SHP77 treated with DMSO at 0.1 percent for 48 hours (cell line): ENCODE measurements at places on chromosomes 3 and 15.

GRCh38 chr15:98854496-98854895 lies 153.1 kb downstream of the PGPEP1L start:
- no peak for DNase-seq

DNA sequence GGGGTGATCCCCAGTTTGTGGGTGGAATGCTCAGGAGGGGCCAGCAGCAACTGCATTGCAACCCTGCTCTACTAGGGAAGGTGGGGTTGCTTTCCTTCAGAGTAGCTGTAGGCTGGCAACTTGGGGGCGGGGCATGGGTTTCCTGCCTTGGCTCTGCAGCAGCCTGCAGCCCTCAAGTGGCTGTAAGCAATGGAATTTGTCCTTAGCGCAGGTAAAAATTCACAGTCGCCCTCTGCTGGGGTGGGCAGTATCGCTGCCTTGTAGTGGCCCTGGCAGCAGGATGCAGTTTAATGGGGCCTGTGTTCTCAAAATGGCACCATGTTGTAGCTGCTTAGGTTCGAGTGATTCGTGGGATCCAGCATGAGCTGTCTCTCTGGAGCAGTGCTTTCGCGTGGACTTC lies 29.8 kb downstream of the STT3B start:
- DNase-seq, result no peak

DNA sequence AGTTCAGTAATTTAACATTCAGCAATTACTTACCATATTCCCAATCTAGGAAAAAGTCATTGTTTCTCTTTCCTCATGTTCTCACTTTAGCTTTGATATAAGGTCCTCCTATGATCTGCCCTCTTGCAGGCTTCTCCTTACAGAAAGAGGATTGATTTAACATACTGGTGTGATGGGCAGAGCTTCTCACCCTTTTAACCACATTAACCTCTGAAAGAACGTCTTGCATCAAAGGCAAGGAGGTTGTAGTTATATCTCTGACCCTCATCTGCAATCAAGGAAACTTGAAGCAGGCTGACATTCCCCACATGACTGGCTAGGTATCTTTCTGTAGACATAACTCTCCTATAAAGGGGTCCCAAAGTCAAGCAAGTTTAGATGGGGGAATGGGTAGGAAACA lies 39.5 kb downstream of the BTLA start:
- no peak for DNase-seq

- peak; percentile 49 for DNase-seq
Observed at GRCh38 chr3:44712455-44713075, at the start of gene ZNF502. Gene ZNF502 (plus strand): TSS chr3:44712660. CDS start chr3:44720262, 7,602 bp downstream.

- DNase-seq, result no peak
Observed at GRCh38 chr3:131655070-131655690, 152.4 kb upstream of the MRPL3 start.

GRCh38 chr15:71334434-71334833 lies 219.2 kb downstream of the THSD4 start:
- no peak for DNase-seq

GRCh38 chr3:137854533-137855261 lies 90.6 kb downstream of the SOX14 start:
- DNase-seq, result no peak

DNA sequence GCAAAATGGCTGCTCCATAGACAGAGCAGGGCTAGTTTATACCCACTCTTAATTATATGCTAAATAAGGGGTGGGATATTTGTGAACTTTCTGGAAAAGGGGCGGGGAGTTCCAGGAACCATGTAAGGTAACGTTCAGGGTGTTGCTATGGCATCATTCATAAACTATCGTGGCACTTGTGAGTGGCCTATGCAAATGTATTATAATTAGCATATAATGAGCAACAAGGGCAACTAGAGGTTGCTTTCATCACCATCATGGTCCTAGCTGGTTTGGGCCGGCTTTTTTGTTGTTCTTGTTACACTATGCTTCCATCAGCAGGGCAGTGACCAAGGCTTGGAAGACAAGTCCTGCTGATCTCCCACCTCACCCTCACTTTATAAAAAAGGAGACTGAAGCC lies 43.2 kb upstream of the FGD5 start:
- no peak for DNase-seq

GRCh38 chr3:197746801-197747237 lies 2.9 kb upstream of the FYTTD1 start:
- no peak for DNase-seq

- DNase-seq, result no peak
Observed at GRCh38 chr3:17023006-17023664, 138.4 kb downstream of the PLCL2 start.

GRCh38 chr3:39407773-39408492 lies 1.4 kb downstream of the RPSA start:
- DNase-seq, result no peak

DNA sequence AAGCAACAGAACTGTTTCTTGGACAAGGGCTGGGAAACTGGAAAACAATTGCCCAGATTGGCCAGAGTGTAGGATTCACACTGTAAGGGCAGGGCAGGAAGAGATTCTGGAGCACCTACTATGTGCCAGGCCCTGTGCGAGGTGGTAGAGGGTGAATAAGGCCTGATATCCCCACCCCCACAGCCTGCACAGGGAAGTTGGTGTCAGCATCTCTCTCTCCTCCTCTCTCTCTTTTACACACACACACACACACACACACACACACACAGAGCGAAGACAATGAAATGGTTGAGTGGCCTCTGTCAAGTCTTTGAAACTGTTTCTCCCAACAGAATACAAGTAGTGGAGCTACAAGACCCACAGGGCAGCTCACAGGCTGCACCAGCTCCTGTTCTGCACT lies 47.1 kb upstream of the SLCO2A1 start:
- no peak for DNase-seq

DNA sequence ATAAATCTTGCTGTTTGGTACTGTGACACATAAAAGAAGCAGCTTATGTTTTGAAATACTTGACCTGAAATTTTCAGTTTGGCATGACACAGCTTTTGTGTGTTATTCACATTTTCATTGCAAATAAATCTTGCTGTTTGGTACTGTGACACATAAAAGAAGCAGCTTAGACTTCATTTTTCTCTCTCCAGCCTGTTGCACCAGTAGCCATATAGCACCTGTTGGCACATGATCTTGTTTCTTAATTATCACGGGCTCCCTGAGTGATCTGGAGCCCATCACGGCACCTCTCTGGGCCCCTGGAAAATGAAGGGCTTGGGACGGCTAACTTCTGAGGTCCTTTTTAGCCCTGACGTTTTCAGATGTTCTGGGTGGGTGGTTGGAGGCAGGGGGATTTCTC lies 77.4 kb upstream of the SLCO3A1 start:
- DNase-seq, result no peak

DNA sequence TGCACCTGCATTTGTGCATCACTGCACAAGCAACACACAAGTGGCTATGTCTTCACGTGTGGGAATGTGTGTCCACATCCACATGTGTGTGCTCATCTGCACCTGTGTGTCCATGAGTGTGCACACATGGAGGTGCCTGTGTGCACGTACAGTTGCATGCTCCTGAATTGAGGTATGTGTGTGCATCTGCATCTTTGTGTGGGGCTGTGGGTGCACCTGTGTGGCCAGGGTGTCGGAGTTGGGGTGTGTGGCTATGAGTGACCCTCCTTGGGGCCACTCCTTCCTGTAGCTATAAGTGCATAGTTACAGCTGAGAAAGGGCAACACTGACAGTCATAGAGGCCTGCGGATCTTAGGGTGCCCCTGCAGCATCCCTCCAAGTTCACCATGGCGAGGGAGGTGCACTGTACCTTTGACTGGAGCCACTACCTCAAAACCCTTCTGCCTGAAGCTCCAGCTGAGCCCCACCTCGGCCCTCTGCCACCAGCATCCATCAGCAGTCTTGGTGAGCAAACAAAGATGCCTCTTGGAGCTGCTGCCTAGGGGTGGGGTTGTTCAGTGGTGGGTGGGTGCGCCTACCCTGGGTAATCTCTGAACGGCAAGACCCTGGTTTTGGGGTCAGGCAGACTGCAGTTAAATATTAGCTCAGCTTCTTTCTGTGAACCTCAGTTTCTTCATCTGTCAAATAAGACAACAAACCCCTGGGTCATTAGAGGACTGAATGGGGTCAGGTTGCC lies 5.2 kb upstream of the HHATL start:
- no peak for DNase-seq

GRCh38 chr15:60389261-60390077 lies 8.3 kb downstream of the ANXA2 start:
- DNase-seq, result no peak

DNA sequence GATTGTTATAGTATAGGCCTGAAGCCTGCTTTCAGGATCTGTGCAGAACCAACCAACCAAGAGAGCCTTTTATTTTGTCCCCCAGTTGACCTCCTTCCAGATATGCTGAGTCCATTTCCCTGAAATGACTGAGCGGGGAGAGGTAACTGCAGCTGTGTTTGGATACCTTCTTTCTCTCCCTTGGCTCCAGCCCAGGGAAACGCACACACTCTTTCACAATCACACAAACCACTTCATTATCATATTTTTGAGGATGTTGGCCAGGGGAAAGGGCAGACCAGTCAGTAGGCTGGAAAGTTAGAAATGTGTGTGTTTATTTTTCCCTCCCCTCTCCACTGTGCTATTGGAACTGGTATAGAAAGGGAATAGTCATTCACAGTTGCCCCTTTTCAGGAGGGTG lies 417.7 kb upstream of the TBL1XR1 start:
- DNase-seq, result peak; percentile 98

GRCh38 chr3:124582621-124583395 lies 147.4 kb upstream of the UMPS start:
- DNase-seq, result no peak

GRCh38 chr3:130576375-130577266 lies 59.6 kb downstream of the COL6A6 start:
- no peak for DNase-seq

GRCh38 chr15:77784361-77785292 lies 151.9 kb upstream of the LINGO1 start:
- no peak for DNase-seq

GRCh38 chr3:2540115-2540514 lies 441.4 kb downstream of the CNTN4 start:
- no peak for DNase-seq

DNA sequence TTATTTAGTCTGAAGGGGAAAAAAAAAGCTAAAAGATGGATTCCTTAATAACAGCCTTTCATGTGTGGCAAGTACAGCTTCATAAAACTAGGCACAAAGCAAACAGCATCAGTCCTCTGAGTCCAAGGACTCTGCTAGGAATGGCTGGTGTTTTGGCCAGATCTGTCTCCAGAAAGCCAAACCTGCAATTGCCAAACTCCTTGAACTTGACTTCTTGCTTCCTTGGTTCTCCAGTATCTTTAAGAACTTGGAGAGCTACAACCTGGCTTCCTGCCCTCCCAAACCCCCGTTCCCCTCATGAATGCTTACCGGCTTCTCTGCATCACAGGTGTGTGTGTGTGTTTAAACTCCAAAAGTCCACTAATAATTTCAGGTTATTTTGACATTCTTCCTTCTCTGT lies 1.6 kb upstream of the PLOD2 start:
- DNase-seq, result no peak

GRCh38 chr3:161691677-161692076 lies 195.1 kb downstream of the OTOL1 start:
- DNase-seq, result no peak

- DNase-seq, result no peak
Observed at GRCh38 chr3:142863010-142863817, 25.7 kb downstream of the PCOLCE2 start.

DNA sequence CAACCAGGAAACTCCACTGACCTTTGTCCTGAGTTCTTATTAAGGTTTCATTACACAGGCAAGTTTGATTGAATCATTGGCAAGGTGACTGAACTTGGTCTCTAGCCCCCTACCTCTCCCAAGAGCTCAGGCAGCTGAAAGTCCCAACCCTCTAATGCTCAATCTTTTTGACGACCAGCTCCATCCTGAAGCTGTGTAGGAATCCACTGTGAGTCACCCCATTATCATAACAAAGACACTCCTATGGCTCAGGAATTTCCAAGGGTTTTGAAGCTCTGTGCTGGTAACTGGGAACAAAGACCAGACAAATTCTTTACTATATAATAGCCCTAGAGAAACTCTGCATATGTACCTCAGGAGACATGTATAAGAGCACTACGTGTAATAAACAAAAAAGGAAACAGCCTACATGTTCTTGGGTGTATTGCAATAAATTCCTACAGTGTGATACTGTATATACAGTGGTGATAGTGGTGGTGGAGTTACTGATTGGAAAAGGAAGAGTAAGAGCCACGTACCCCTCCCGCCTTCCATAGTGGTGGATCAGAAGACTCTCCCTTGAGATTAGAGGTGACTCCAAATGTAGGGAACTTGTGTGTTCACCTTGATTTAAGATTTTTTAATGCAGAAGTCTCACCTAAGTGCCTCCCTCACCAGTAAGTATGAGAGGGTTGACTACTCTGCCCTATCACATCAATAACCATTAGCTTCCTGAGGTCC lies 116.6 kb downstream of the ST8SIA2 start:
- no peak for DNase-seq

GRCh38 chr3:157453824-157454223 lies 17.2 kb downstream of the PTX3 start:
- DNase-seq, result no peak

DNA sequence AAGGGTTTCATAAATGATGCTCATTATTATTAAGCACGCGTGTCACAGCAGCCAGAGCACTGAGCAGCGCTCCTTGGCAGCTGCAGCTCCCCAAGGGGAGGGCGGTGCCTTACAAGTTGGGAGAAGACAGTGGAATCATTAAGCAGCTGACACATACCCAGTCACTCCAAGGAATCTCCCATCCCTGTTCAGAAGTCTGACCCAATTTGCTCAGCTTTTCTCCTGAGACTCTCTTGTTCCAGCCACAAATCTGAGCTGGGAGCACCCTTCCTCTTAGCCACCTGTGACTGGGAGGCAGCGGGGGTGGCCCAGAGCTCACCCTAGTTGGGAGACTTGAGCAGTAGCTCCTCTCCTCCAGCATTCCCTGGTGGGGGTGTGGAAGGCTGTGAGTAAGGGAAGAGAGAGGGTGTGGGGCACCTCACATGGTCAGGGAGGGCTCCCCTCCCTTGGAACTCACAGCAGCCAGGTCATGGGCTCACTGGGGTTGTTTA lies 64.3 kb downstream of the DUT start:
- DNase-seq, result no peak

- no peak for DNase-seq
Observed at GRCh38 chr3:160667452-160667851, 9.5 kb upstream of the ARL14 start.

GRCh38 chr15:55108858-55109518 lies 87.8 kb downstream of the RSL24D1 start:
- peak; percentile 24 for DNase-seq

DNA sequence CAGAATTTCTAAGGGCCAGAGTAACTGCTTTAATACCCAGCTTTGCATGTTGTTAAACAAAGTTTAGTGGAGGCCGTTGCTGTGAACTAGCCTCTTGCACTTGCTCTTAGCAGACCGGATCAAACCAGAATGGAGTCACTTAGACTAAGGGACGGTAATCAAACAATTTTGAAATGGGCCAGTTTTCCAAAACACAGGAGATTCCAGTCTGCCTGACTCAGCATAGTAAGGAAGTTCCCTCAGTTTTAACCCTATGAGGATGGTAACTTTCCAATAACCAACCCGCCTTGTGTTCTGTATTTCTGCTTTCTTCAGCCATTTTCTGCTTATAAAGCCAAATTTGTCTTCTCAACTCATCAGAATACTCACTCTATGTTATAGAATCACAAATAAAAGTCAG lies 77.2 kb upstream of the WDR72 start:
- DNase-seq, result peak; percentile 11
